Left cardiac atrium (tissue), 4 donors: ENCODE measurements at places on chromosomes 6 and 20. TPM values are rescaled to one million over a fixed set of nuclear protein-coding genes. Genes with fewer than 3 reads are reported as not detected.

DNA sequence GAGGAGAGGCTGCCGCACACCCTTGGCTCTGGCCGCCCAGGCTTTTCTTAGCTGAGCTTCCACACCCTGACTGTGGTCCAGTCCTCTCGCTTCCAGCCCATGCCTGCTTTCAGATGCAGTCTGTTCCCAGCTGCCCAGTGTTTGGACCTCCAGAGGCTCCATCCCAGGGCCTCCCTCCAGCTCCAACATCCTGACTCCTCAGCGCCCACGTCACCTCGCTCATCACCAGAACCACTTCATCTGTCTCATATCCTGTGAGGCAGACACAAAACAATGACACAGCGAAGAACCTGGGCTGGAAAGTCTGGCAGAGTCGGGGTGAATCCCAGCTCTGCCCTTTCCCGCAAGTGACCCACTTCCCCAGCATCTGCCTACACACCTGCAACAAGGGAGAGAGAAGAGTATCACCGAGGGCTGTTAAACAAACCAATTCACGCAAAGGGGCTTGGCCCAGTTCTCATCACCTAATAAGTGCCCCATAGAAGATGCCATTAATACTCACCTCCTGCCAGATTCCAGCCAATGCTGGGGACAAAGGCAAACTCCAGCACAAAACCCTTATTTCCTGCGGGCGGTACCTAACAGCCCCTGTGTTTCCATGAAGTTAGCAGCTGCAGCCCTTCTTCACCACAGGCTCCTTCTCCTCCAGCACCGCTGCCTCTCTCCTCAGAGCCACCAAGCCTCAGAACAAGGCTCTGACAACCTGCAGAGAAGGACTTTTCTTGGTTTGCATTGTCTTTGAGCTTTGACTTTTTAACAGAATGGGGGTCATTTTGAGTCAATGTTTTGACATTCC lies 133.4 kb upstream of the CDH4 start:
- DNase-seq: no peak

DNA sequence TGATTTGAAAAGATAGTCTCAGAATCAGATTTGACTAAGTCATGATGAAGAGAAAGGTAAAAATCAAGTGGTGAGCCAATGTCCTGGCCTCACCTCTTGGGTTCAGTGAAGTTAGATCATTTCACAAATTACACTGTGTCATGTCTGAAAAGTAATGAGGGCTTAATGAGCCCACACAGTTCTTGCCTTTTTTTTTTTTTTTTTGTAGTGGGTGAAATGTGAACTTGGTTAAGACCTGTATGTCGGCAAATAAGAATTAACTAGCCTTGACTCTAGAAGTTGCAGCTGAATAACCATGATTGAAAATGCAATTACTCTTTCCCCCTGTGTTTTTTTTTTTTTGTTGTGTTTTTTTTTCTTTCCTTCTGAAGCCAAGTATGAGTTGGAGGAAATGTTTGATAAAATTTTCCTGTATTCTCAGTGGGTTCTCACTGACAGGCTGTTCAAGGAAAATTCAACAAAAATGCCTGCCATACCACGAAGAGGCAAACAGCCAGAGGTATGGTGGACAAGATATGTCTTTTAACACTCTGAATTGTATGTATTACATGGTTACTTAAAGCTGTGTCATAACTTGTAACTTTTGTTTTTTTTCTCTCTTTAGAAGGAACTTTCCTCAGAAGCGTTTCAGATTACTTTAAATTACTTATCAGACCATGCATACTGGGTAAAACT lies 135.2 kb upstream of the MLIP start:
- no peak for DNase-seq

- DNase-seq: no peak
Observed at GRCh38 chr20:49786196-49786595, 26.4 kb upstream of the SLC9A8 start.

GRCh38 chr6:47016909-47017308 lies 25.2 kb downstream of the ADGRF1 start:
- DNase-seq: no peak

DNA sequence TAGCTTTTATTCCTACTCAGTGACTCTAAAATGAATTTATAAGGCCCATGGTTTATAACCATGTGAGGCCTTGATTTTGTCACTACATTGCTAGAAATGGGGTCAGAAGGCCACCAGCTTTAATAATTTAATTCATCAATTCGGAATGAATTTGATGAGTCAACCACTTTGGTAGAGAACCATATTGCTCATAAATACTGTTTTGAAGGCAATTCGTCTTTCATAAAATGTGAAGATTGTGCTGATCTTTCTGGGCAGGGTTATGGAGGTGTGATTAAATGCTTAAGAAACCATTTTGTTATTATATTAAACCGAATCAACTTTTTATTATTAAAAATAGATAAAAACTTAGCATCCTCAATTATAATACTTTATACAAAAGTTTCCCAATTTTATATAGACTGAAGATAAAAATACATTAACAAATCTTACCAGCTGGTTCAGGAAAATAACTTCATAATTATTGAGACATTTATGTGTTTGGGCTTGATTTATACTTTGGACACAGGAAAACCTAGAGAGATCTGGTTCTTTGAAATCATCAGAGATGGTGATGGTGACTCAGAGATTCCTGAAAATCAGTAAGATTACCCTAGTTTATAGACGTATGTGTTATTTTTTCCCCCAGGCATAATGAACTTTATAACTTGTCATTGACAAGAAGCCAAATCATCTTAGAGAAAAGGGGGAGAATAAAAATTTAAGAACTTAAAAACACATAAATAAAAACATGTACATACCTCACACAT lies 10.6 kb downstream of the HCRTR2 start:
- DNase-seq: no peak

DNA sequence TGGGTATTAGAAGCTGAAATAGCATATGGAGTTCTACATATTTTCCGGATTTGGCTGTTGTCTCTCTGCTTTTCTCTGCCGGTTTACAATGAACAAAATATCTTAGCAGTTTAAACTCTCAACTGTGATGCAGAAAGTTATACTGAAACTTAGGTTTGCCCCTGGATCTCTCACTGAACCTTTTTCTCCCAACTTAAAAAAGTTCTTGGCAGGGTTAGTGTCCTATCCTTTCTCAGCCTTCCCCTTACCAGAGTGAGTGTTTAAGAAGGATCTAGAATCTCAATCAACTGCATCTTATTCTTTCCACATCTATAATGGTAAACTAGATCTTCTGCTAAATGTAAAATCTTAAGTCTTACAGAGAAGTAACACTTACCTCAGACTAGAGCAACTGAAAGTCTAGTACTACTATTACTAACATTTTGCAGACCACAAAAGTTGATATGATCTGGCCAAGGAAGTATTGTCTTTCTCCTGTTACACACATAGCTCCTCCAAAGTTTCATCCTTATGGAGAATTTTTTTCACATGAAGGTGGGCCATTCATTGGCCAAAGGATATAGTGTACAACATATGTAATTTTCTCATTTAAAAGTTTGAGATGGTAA lies 392.3 kb upstream of the RUNX2 start:
- no peak for DNase-seq

- no peak for DNase-seq
Observed at GRCh38 chr6:25446830-25447569, 167.8 kb downstream of the CARMIL1 start.

- peak; percentile 58 for DNase-seq
Observed at GRCh38 chr20:25195962-25196785, 662 bp downstream of the ENTPD6 start.

- DNase-seq: no peak
Observed at GRCh38 chr6:129124347-129124746, 241.4 kb downstream of the LAMA2 start.

DNA sequence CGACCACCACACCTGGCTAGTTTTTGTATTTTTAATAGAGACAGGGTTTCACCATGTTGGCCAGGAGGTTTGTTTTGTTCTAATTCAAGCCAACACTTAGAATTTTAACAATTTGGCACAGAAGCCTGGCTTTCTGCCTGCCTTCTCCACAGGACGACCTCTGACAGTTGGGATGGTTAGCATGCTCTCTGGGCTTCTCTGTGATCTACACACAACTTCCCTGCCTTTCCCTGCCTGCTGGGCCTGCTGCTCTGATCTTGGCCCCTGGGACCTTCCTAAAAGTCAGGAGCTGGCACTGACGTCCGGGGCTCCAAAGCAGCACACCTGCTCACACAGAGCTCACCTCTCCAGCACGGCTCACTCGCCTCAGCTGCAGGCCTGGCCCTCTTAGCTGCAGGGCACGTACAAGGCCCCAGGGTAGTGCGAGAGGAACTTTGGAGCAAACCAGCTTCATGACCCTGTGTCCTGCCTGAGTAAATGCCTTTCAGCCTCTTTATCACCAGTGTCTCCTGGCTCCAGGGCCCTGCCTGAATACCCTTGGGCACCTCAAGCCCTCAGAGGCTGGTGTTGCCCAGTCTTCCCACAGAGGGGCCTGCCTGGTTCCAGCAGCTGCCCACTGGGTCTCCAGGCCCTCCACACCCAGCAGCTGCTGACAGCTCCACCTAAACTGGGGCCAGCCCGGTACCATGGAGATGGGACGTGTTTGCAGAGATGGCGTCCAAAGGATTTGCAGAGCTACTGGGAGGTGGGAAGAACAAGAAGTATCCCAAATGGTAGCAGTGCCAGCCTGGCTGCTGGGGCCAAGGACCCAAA lies 96.0 kb downstream of the PSMB1 start:
- no peak for DNase-seq

GRCh38 chr6:139641376-139641775 lies 266.9 kb upstream of the CITED2 start:
- no peak for DNase-seq

DNA sequence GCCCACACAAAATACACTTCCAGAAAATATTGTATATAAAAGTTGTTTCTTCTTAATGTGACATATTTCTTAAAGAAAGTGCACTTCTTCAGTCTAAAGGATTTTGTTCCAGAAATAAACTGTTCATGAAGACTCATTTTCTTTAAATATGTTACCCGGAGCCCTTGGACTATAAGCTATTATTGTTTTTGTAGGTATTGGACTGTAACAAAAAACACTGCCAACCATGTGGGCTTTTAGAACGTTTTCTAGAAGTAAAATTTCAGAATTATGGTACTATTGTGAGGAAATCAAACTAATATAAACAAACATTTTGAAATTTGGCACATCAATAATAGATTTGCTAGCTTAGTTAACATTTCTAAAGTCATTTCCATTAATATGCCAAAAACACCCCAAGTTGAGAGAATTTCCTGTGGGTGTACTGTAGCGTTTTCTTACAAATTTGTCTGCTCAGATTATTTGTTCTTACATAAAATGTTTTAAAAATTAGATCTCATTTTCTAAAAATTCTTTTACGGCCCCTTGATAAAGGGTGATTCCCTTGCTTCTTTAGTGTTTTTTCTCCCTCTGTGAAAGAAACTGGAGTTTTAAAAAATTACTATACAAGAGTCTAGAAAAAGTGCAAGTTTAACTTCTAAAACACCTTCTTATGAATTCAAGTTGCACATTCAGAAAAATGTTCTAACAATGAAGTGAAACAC lies 3.4 kb downstream of the NKX2-4 start:
- no peak for DNase-seq

- peak; percentile 73 for DNase-seq
Observed at GRCh38 chr20:46011631-46012482, 3.1 kb downstream of the MMP9 start.

DNA sequence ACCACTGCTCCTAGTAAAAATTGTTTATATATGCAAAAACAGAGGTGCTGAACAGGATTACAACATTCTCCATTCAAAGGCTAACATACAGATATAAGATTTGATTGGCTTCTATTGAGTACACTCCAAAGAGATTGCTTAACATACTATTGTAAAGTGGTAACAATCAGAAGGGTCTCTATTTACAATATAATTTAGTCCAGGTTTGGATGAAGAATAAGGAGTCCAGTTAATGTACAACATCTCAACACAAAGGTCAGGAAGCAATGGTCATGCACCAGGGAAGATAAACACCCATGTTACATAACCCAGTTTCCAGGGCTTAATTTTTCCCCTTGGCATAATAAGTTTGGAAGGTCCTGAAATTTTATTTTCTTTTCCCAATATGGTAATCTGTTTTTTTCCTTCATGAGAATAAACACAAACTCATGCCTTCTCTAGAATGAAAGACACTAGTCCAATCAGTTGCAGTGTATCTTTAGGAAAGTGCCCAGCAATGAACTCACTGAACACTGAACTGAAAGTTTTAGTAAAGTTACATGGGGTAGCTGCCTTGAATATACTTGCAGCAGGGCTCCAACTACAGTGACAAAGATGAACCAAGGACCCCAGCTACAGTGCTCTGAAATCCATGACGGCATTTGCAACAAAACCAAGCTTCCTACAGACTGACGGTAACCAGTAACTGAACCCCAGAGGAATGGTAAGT lies 255.3 kb upstream of the GJE1 start:
- DNase-seq: no peak

DNA sequence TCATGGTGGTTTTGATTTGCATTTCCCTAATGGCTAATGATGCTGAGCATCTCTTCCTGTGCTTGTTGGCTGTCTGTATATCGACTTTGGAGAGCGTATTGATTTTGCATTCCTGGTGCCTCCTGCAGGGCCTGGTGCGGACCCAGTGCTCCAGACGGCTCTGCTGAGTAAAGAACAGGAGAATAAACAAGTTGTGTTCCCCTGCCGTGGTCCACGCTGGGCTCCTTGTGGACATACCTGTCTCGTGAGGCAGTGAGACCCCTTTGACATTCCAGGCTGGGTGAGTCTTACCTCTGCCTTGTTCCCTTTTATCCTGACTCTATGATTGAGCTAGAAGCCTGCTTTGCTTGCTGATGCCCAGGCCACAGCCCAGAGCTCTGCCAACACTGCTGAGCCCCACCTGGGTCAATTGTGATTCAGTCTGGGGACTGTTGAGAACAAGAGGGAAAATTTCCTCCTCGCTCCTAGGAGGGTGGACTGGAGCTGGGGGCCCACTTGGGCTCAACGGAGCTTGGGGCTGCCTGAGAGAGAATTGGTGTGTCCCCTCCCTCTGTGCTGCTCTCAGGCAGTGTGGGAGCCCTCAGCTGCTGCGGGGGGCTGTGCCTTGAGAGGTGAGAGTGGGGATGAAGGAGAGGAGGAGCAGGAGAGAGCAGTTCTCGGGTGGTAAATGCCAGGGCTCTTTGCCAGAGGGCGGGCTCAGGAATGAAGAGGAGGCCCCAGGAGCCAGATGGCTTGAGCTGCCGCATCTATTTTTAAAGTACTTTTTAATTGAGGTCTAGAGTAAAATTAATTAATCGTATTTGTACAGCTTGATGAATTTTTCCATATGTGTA lies 43.7 kb upstream of the PMEPA1 start:
- DNase-seq: no peak

- peak; percentile 85 for DNase-seq
Observed at GRCh38 chr6:32933661-32934085, 7.2 kb downstream of the HLA-DMB start.

HDGFL1 gene
- not detected for total RNA-seq

EDN1 gene
- 25.4 TPM for total RNA-seq

ID4 gene
- 44.0 TPM for total RNA-seq

C20orf173 gene
- not detected for total RNA-seq

SAYSD1 gene
- total RNA-seq: 9.2 TPM

POLH gene
- total RNA-seq: 8.1 TPM

EFCAB8 gene
- not detected for total RNA-seq

GPSM3 gene
- total RNA-seq: 15.8 TPM

AURKA gene
- 10.3 TPM for total RNA-seq

MYB gene
- 0.24 TPM for total RNA-seq

STX11 gene
- total RNA-seq: 11.3 TPM

HTR1E gene
- total RNA-seq: not detected

PACRG gene
- 4.5 TPM for total RNA-seq

ENPP4 gene
- 20.2 TPM for total RNA-seq
